ENCODE measurements at places on chromosomes 11 and 22.

- DNase-seq: no peak
Measured at GRCh38 chr11:72781063-72781312, 12.9 kb downstream of the STARD10 start.

DNA sequence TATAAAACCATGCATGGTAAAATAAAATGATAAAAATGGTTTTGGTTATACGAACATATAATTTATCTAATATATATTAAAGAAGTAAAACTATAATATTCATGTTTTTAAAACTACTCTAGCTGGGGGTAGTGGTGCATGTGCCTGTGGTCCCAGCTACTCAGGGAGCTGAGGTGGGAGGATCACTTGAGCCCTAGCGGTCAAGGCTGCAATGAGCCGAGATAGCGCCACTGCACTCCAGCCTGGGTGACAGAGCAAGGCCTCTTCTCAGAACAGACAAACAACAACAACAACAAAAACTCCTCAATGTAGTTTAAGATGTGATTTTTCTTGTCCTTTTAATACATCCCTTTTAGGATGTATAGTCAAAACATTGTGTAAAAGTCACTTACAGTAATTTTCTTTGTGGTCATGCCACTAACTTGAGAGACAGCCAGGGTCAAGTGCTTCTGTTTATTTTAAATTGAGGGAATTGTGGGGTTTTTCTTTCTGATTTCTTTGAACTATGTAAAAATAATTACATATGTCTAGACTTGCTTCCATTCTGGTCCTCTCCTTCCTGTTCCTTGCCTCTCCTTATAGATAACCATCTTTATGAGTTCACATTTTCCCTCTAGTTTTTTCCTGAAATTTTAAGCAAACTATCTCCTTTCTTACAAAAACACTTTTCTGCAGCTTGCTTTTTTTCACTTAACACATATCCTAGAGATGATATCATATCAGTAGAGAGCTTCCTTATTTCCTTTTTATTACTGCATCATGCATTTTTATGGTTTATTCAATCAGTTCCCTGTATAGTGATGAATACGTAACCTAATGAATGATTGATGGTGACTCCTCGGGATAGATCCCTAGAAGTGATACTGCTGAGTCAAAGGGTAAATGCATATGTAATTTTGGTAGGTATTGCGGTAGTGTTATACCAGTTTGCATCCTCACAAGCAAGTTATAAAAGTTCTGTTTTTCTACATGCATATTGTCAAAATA is 9.1 kb downstream of the OR2AT4 start:
- DNase-seq: no peak

- no peak for DNase-seq
Measured at GRCh38 chr11:47593934-47594855, at the start of gene C1QTNF4. TSS of gene C1QTNF4 (minus strand) at chr11:47594411. CDS start at chr11:47590810, 3,601 bp downstream.

GRCh38 chr22:30511911-30512310 is 6.4 kb upstream of the SEC14L4 start:
- no peak for DNase-seq

GRCh38 chr11:114605370-114605769 is 9.8 kb upstream of the NXPE4 start:
- no peak for DNase-seq

DNA sequence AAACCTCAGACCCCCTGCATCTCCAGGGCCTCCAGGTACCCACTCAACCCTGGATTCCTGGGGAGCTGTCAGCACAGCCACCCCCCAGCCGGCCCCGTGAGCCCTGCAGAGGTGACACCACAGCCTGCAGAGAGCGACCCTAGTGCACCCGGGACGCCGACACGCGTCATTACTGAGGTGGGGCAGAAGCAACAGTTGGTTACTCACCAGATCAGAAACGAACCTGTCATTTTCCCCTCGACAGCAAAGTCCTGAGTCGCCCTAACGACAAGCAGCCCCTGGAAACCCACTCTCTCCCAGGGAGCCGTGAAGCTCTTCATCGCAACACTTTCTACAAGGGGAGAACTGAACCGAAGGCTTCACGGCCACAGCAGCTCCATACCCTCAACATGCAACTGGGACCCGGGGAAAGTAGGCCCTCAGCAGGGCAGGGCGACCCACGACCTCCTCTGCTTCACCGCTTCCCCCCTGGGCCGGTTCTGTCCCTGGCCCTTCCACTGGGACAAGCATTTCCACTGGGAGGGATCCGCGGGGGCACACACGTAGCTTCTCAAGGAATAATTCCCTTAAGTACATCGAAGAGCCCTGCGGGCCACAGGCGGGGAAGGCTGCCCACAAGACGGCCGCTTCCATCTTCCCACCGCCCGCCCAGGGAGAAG is 1.6 kb downstream of the BRD1 start:
- no peak for DNase-seq

DNA sequence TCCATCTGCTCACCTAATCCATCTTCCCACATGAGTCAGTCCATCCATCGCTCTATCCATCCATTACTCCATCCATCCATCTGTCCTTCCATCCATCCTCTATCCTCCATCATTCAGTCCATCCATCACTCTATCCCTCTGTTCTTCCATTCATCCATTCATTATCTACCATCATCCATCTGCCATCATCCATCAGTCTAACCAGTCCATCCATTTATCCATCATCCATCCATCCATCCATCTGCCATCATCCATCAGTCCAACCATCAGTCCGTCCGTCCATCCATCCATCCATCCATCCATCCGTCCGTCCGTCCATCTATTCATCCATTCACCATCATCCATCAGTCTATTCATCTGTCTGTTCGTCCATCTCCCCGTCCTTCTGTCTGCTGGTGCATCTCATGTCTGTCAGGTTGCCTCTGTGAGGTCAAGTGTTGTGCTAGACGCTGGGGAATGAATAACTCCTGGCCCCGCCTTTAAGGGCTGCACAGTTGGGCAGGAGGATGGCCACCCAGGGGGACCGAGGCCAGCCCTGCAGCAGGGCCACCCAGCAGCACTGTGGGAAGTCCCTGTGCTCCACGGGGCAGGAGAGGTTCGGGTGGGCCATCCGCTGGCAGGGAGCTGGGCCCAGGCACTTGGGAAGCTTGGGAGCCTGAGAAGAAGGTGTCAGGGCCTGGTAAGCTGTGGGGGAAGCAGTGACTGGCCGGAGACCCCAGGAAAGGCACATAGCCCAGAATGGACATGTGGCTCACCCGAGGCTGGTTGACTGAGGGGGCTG is 137.1 kb downstream of the CTTN start:
- no peak for DNase-seq

DNA sequence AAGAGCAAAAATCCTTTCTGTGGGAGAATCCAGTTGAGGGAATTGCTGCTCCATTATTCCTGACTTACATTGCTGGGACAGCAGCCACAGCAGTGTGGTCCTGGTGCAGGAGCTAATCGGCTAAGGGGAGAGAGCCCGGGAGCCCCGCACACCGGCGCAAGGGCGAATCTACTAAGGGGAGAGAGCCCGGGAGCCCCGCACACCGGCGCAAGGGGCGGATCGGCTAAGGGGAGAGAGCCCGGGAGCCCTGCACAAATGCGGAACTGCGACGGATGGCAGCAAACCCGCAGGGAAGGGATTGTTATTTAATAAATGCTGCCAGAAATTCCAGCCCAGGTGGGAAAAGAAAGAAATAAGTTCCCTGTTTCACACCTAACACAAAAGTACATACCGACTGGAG is 43.5 kb downstream of the TPCN2 start:
- no peak for DNase-seq

DNA sequence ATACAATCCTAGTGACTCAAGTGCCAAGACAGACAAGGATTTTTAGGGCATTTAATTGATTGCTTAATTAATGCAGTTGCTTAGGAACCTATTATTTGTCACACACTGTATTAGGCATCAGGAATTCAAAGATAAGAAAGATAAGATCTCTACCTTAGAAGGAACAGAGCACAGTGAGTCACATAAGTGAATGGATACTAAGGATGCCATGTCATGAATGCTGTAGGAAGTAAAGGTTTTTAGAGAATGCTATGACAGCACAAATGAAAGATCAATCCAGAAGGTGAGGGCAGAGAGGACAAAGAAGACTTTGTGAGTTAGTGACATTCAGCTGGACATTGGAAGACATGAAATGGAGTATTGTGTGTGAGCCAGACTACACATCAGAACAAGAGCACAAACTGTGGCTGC is 147.9 kb upstream of the DDI1 start:
- DNase-seq: no peak

DNA sequence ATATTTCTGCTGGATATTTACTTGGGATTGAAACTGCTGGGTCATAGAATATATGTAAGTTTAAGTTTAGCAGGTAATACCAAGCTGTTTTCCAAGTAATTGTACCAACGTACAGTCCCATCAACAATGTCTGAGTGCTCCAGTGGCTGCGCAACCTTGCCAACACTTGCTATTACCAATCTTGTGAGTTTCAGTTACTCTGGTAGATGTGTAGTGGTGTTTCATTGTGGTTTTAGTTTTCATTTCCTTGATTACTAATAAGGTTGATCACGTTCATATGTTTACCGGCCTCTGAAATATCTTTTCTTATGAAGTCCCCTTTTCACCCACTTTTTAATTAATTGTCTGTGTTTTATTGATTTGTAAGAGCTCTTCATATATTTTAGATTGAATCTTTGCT is 370.6 kb upstream of the CADM1 start:
- no peak for DNase-seq

DNA sequence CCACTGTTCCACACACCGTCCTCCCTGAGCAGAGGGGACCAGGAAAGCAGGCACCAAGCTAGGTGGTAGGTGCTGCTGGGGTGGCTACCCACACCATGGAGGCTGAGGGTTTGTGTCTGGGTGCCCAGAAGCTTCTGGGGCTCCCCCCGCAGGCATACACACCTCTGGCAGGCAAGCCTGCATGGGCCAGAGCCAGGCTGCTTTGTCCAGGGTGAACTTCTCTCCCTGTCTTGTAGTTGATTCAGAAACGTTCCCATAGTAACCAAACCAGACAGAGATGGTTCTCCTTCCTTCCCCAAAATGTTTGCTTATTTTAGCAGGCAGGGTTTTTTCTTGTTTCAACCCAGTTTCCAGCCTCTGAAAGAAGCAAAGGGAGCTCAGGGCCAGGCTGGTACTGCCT is 40.9 kb upstream of the SUSD2 start:
- DNase-seq: no peak

GRCh38 chr11:60985991-60986915 is 14.8 kb downstream of the CD6 start:
- no peak for DNase-seq

- no peak for DNase-seq
Measured at GRCh38 chr11:10927538-10927937, 69.7 kb upstream of the ZBED5 start.

DNA sequence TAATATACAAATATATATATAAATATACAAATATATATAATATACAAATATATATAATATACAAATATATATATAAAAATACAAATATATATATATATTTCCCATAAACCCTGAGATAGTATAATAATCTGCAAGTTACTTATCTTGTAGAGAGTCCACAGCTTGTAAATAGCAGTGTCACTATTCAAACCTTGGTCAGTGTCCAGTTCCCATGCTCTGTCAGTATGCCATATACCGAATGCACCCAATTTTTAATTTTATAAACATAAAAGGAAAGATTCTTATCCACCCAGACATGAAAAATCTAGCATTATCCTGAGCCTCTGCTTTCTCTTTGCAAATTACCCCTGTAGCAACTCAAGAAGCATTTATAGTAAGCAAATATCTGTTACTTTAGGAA is 21.6 kb upstream of the CTSC start:
- DNase-seq: no peak

- DNase-seq: peak; percentile 90
Measured at GRCh38 chr11:20671856-20672546, 2.6 kb downstream of the NELL1 start.

GRCh38 chr11:72239849-72240460 is 4.0 kb downstream of the PHOX2A start:
- no peak for DNase-seq

DNA sequence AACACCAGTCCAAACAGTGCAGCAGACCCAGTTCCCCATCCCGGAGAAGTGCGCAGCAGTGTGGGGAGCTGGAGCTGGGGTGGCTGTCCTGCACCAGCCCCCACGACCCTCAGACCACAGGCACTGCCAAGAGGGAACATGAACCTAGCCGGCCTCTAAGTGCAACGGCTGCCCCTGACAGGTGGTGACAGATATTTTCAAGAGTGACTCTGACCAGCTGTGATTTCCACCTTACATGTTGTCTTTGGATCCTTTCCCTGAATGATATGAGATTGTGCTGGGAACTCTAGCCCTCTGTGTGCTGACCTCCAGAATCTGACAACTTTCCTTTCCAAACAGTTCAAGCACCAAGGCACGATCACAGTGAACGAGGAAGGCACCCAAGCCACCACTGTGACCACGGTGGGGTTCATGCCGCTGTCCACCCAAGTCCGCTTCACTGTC is 12.6 kb downstream of the SERPIND1 start:
- DNase-seq: no peak

GRCh38 chr11:63961608-63962412 is 12.6 kb upstream of the COX8A start:
- DNase-seq: peak; percentile 54

GRCh38 chr11:94539420-94539819 is 4.3 kb upstream of the FUT4 start:
- no peak for DNase-seq

DNA sequence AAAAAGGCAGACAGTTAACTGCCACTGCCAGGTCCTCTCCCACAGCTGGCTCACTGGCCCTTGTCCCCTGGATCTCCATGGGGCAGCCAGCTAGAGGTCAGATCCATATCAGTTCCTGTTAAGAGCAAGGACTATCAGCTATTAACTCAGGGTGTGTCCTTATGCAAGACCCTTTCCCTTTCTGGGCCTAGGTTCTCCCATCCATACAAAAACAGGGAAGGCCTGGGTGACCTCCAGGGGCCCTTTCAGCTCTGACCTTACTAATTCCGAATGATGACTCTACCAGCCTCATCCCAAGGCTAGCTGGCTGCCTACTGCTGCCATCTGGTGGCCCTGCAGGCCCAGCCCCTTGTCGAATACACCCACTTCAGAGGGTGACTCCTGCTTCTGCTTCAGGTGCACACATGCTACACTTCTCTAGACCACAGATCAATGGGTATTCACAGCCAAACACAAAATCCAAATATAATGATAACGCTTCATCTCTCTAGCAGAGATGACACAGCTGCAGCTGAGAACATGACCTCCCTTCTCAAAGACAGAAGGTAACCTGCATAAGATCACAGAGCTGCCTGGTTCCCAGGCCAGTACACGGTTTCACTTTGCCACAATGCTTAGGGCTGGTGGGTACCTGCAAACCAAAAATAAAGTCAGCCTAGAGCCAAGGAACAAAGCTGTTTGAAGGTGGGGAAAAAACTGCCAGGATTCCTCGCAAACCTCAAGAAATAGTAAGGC is 34.1 kb downstream of the SERGEF start:
- DNase-seq: peak; percentile 44
